ENCODE measurements at places on chromosomes 12 and 14.

DNA sequence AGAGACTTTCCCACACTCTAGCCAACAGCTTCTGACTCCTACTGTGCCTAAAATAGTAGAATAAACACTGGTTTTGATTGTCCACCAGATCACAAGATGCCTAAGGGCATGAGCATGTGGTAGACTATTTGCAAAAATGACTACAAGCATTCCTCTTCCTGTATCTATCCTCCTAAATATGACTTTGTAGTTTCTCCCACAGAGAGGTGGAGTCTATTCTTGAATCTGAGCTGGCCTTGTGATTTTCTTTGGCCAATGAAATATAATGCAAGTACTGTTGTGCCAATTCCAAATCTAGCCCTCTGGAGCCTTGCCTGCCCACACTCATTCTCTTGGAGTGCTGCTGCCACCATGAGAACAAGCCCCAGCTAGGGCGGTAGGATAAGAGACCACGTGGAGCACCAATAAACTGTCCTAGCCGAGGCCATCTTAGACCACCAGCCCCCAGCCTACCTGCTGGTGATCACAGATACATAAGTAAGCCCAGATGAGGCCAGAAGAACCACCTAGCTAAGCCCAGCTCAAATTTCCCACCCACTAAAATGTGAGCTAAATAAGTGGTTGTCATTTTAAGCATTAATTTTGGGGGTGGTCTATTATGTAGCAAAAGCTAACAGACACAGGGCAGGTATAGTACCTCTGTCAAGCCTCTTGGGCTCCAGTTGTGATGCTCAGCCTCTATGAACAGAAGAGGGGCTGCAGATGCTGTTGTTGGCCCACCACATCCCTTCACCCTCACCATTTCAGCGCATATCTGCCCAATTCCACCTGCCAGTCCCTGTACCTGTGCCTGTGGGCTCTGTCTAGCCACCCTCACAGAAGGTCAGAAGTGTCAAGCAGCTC is 17.9 kb downstream of the ZFP36L1 start:
- DNase-seq = no peak

DNA sequence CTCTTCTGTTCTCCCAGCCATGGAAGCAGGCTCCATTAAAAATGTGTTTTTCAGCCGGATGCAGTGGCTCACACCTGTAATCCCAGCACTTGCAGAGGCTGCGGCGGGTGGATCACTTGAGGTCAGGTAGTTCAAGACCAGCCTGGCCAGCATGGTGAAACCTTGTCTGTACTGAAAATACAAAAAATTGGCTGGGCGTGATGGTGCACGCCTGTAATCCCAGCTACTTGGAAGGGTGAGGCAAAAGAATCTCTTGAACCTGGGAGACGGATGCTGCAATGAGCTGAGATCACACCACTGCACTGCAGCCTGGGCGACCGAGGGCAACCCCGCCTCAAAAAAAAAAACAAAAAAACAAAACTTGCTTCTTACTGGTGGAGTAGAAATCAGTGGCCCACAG is 39.8 kb downstream of the FNTB start:
- no peak for DNase-seq

DNA sequence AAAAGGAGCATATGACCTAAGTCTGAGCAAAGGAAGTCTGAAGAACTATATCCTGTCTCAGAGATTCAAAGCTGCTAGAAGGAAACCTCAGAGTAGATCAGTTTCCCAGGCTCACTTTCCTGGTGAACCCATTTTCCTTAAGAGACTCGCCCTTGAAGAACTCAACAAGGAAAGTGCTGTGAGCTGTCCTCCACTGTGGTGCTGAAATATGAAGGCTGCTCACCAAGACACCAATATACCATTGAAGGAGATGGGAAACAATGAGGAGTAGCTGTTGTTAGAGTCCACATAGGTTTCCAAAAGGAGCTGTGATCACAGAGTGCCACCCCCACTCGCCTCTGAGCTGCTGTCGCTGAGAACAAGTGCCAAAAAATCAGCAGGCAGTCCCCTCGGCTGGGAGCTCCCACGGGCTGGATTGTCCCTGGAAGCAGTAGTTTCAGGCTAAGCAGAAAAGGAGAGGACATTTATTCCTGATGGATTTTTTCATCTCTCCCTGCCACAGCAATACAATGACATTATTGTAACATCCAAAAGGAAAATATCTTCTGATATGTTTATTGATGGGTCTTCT is 282.1 kb downstream of the RPS29 start:
- DNase-seq = peak; percentile 39

DNA sequence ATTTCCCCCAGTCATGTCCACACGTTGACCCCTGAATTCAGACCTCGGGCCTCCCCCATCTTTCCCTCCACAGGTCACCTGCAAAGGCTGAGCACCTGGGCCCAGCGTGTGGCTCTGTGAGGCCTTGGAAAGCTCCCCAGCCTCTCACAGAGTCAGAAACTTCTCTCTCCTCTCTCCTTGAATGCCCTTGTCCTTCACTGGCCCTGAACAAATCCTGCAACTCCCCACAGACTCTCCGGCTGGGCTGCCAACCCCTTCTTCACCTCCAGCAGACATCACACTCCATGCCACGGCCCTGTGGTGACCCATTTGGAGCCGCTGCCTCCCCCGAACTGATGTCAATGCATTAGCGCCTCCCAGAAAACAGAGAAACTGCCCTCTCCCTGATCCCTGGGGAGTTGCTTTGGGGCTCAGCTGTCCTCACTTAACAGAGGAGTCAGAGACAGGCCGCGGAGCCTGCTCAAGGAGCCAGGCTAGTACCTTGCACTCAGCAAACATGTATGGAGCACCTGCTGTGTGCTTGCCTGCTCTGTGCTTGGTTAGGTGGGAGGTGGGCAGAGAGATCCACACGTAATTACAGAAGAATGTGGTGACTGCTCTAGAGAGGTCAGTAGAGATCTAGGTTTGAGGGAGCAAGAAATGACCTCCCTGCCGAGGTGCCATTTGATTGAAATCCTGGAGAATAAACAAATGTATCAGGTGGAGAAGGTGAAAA is 99.2 kb upstream of the PWP1 start:
- no peak for DNase-seq

DNA sequence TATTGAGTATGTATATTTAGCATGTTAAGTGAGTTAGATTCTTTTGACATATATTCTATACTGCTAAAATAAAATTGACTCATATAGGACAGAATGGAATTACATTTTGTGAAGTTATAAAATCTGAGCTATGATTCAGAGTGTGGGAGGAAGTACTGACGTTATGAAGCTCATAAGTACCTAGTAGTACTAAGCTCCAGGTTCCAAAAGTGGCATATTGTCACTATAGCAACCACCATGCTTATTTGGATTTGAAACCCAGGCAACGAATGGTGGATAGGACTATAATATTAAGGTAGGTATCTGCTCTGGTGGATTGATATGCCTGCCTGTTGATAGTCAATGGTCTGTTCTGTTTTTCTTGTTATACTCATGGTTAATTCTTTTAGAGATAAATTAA is 2.2 kb upstream of the FBXO33 start:
- DNase-seq = no peak

DNA sequence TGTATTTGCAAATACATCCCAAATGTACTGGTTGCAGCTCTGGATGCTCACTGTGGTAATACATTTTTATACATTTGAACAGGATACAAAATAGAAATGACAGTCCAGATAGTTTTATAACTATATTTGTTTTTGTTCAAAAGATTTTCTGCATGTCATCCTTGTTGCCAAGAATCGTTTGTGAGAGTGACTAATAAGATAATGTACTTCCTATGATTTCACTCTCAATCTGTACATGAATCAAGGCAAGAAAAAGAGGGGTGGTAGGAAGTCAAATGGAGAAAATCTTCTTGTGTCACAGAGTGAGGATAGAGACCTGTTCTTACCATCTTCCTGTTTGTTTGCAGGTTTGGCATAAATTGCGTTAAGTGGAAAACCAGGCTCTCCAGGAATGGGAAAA is 13.9 kb downstream of the ARPC3 start:
- DNase-seq = no peak

DNA sequence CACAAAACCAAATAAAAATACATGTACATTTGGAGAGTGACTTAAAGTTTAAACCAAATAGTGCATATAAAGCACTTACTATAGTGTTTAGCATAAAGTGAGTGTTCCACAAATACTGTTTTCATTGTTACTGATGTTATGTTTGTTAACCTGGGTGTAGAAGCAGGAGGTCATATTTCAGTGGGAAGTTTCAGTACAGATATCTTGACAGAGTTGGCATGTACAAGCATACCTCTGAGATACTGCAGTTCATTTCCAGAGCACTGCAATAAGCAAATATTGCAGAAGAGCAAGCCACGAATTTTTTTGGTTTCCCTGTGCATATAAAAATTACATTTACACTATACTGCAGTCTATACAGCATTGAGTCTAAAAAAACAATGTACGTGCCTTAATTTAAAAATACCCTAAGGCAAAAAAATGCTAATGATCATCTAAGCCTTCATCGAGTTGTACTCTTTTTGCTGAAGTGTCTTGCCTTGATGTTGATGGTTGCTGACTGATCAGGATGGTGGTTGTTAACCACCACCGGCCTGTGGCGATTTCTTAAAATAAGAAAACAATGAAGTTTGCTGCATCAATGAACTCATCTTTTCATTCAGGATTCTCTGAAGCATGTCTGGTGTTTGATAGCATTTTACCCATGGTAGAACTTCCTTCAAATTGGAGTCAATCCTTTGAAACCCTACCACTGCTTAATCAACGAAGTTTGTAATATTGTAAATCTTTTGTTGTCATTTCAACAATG is 361.1 kb upstream of the RPL10L start:
- DNase-seq = no peak

DNA sequence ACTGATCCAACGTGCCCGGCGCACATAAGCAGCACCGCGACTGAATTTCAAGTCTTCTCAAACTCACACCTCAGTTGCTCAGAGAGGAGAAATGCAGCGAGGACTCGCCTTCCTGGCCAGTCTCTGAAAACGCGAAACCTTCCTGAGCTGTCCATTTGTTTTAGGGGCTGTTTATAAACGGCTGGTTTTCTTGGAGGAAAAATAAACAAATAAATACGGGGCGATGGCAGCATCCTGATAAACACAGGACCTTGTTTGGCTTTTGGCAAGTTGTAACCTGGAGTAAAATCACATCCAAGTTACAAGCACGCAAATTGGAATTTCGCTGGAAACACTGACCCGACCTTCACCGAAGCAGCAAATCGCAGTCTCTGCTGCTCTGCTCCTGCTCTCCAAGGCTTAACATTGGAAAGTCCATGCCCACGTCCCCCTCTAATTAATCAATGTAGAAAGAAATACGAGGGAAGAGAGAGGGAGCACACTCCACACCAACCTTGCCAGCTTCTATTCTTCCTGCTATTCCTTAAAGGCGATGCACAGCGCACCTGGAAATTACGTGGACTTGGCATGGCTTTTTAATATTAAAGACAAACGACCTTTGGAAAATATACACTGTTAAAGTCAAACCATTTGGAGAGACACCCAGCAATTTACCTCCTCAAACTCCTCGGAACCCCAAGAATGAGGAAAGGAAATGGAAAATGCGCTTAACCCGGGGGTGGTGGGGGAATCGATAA is 248.8 kb downstream of the APAF1 start:
- DNase-seq = no peak

GRCh38 chr12:106226884-106227640 is 20.8 kb downstream of the CKAP4 start:
- peak; percentile 77 for DNase-seq

GRCh38 chr12:106134294-106134949 is 4.3 kb downstream of the NUAK1 start:
- no peak for DNase-seq

DNA sequence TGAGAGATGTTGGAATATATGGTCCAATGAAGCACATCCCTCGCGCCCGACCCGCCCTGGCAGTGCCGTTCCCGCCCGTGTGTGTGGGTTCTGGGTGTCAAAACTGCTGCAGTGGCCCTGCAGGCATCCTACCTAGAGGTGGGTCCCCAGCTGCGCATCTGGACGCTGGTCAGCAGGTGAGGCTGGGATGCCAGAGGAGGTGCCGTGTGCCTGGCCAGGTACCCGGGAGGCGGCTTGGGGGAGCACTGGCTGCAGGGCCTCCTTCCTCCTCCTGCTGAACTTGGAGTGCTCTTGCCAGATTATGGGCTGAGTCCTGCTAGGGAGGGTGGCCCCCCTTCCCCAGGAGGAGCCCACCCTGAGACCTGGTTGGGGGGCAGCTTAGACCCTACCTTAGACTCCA is 5.2 kb downstream of the MTA1 start:
- DNase-seq = no peak

GRCh38 chr12:127496255-127496654 is 770.7 kb upstream of the TMEM132C start:
- no peak for DNase-seq

DNA sequence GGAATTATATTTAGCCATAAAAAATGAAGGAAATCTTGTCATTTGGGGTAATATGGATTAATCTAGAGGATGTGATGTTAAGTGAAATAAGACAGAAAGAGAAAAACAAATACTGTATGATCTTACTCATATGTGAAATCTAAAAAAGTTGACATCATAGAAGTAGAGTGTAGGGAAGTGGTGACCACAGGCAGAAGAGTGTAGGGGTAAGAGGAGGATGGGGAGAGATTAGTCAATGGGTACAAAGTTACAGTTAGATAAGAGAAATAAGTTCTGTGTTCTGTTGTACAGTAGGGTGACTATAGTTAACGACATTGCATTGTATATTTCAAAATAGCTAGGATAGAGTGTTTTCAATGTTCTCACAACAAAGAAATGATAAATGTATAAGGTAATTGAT is 87.0 kb downstream of the TSHR start:
- DNase-seq = no peak

DNA sequence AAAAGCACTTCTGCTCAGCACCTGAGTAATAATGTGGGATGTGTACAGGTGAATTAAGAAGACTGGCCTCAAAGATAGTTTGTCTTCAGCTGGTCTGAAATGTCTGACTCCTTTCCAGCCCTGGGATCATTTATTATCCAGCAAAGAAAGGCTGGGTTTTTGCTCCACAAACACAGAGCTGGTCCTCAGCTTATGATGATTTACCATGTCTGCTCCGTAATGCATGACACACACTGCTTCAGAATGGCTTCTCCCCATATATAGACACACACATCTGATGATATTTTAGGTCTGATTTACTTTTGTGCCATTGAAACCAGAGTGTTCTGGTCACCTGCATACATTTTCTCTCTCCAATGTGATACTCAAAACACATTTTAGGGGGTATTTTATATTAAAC is 225.0 kb downstream of the SLC25A21 start:
- no peak for DNase-seq

DNA sequence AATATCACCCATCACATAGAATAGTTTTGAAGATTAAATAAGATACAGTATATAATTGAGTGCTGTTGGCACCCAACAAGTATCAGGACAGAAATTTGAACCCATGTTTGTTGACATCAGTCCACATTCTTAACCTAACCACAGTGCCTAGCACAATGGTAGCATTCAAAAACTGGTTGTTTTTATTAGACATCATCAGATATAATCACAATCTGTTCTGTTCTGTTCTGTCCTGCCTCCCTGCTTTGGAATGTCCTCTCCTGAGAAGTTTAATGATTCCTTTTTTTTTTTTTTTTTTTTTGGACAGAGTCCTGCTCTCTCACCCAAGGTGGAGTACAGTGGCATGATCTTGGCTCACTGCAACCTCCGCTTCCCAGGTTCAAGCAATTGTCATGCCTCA is 476.6 kb downstream of the RMST start:
- DNase-seq = no peak

- DNase-seq = no peak
Observed at GRCh38 chr12:118821386-118821925, 159.9 kb upstream of the SRRM4 start.
